HFFc6 (cell line): ENCODE measurements at places on chromosomes 7 and 10.
A peak's percentile ranks its signal among the peaks of the same experiment; 100 is the strongest.

DNA sequence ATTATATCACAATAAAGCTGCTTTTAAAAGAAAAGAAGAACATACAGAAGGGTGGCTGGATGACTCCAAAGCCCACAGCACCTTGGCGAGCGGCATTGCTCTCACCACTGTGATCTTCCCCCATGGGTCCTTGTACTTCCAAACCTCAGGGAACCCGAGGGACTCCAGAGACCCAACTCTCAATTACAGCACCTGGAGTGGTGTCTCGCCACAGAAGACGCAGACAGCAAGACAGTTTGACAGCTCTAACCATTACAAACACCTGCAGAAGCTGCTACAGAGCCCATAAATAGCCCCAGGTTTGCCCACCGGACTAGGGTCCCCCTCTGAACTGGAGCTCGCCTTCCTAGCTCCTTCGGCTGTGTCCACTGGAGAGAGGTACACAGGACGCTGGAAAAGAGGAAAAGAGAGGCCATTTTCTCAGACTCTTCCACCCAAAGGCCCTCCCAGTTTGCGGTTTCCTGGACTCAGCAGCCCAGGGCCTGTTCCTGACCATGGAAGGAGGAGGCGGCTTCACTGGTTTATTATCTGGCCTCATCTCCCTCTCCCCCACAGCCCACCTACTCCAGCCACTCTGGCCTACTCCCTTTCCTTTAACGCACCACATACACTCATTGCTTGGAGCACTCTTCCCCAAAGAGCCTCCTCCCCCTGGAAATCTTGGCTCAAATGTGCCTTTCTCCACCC lies 1.9 kb downstream of the PIK3AP1 start:
- no peak for DNase-seq

GRCh38 chr10:124562425-124563060 lies 100.9 kb downstream of the LHPP start:
- DNase-seq = peak; percentile 13

DNA sequence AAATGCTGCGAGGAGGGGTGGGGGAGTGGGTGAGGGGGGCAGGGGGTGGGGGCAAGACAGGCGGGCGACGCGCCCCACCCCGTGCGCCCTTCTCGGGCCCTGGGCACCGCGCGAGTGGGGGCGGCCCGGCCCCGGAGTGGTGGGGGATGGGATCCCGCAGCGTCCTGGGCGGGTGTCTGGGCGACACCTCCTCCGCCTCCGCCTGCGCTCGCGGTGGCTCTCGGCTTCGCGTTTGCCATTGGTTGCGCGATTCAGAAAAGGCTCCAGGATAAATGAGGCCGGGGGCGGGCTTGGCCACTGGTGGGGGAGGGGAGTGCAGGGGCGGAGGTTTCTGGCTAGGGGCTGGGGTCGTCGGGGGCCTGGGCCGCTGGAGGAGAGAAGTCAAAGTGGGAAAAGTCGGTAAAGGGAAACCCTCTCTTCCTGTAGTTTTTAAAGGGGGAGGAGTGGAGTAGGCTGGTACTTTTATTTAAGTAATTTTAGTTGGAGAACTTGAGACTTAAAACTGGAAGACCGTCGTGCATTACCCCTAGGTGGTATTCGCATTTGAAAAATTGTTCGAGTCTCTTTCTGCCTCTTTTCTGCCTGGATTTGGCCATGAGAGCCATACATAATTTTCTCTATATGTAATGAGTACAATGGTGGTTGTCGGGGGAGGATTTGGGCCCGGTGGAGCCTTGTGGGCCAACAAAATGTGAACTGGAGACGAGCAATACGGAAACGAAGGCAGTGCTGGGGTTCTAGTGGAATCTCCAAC lies 992 bp upstream of the IGF2BP3 start:
- peak; percentile 53 for DNase-seq

- no peak for DNase-seq
These were observed 78.8 kb downstream of the PDE1C start for GRCh38 chr7:31991406-31991805.

- DNase-seq = no peak
These were observed 62.5 kb downstream of the NKX6-2 start for GRCh38 chr10:132723330-132723970.

GRCh38 chr10:8311526-8312070 lies 257.1 kb downstream of the GATA3 start:
- DNase-seq = no peak

- no peak for DNase-seq
These were observed 27.7 kb downstream of the MET start for GRCh38 chr7:116699722-116700120.

- DNase-seq = no peak
These were observed 178.6 kb downstream of the EMX2 start for GRCh38 chr10:117720931-117721835.

DNA sequence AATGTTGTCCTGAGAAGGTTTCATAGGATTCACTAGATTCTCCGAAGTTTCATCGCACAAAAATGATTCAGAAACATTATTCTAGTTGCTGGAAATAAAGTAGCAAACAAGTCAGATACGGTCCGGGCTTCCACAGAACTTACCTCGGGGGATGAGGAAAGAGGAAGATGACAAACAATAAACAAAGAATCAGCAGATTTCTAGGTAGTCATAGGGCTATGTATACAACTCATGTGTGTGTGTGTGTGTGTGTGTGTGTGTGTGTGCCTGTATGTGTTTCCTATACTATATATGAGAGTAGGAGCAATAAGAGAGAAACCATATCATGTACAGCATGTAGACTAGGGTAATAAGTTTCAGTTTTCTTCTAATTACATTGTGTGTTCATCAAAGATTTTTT lies 16.5 kb downstream of the TMEM236 start:
- no peak for DNase-seq

GRCh38 chr10:34049887-34050286 lies 715.4 kb upstream of the NRP1 start:
- DNase-seq = no peak

DNA sequence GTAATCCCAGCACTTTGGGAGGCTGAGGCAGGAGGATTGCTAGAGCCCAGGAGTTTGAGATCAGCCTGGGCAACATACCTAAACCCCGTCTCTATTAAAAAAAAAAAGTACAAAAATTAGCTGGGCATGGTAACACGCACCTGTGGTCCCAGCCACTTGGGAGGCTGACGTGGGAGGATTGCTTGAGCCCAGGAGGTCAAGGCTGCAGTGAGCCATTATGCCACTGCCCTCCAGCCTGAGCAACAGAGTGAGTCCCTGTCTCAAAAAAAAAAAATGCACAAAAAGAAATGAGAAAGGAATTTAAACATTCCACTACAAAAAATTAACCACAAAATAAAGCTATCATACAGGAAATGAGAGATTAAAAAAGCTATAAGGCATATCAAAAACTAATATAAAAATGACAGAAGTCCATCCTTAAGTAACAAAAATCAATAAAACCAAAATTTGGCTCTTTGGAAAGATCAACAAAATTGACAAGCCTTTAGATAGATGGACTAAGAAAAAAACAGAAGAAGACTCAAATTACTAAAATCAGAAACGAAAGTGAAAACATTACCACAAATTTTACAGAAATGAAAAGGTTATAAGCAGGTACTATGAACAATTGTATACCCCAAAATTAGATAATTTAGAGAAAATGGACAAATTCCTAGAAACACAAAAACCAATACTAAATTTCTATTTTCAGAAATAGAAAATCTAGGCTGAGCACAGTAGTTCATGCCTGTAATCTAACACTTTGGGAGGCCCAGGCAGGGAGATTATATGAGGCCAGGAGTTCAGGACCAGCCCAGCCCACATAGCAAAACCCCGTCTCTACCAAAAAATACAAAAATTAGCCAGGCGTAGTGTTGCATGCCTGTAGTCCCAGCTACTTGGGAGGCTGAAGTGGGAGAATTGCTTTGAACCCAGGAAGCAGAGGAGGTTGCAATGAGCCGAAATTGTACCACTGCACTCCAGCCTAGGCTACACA lies 42.4 kb upstream of the NANOS1 start:
- DNase-seq = no peak

- no peak for DNase-seq
These were observed 875.8 kb upstream of the KCND2 start for GRCh38 chr7:119397156-119397555.

DNA sequence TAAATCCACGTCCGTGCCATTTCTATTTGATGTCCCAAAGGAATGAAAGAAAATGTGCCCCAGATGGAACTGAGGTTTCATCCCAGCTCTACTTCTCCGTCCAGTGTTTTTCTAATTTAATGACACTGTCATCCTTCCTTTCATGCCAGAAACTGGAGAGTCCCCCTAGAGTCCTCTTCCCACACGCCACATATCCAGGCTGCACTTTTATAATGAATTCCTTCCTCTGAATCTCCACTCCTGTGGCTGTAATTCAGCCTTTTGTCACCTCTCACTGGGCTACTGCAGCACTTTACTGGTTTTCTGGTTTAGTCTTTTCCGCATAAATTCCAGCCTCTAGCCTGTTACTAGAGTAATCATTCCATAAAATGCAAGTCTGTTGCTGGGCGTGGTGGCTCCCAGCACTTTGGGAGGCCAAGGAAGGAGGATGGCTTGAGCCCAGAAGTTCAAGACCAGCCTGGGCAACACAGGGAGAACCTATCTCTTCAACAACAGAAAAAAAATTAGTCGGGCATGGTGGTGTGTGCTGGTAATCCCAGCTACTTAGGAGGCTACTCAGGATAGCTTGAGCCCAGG lies 142.6 kb upstream of the RHEB start:
- DNase-seq = no peak

- DNase-seq = no peak
These were observed 2.2 kb upstream of the CLEC5A start for GRCh38 chr7:141949021-141949420.

DNA sequence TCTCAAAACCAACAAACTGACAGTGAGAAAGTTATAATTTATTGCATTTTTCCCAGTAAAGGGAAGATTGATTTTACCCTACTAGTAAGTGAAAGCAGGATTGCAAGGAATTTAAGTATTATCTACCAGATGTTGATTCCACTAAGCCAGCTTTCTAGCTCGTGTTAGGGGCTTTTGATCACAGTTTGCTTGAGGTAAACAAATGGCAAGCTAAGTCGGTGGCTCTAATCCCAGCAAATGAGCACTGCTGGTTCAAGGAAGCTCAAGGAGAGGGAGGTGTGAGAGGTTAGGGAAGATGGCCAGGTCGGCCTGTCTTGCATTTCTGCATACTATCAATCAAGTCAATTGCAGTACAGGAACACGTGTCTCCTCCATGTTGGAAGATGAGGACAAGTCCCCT lies 448.7 kb upstream of the POM121L12 start:
- no peak for DNase-seq

- DNase-seq = peak; percentile 18
These were observed 62.7 kb downstream of the KAT6B start for GRCh38 chr10:74888962-74889661.

DNA sequence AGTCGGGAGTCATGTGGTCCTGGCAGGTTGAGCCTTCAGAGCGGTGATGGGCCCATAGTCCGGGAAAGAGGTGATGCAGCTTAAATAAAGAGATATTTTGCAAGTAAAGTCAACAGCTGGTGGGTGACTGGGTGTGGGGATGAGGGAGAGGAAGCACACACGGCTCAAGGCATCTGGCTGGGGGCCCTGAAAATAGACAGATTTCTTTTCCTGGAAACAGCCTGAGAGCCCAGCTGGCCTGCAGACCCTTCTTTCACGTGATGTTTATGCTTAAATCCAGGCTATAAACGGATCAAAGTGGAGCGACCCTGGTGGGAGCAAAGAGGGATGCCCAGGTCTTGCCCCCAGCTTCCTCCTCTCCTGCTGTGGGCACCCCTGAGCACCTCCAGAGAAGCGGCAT lies 149.1 kb downstream of the TEX36 start:
- DNase-seq = no peak

- no peak for DNase-seq
These were observed 37.8 kb upstream of the GARS1 start for GRCh38 chr7:30556840-30557239.

DNA sequence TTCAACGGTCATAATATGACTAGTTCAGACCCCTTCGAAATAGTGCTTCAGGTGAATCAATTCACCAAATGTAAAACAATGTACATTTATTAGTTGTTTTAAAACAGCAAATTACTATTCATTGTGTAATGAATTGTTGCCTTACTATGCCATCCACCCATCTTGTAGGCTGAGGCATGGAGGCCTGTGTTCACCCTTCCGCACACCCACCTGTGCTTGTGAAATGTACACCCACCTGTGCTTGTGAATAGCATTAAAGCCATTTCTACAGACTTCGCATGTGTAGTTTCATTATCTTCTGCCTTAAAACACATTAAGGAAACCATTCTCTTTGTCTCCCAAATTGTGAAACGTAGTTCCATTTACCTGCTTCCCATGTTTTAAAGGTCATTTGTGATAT lies 16.8 kb downstream of the CLRN3 start:
- DNase-seq = no peak

DNA sequence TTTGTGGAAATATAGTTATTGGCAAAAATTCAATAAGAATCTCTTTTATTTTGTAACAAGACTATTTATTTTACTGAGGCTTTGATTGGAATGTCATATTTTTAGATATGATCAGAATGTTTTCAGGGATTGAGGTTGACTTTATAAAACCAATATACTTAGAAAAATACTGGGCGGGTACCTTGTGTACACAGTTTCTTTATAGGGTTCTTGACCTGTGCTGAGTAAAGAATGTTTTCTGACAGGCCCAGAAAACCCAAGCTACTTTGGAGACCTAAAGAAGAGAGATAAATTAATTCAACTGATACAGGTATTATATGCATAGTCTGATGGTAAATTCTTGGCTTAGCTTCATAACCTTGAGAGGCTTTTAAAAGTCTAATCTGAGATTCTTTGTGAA lies 23.9 kb upstream of the SPAM1 start:
- no peak for DNase-seq

DNA sequence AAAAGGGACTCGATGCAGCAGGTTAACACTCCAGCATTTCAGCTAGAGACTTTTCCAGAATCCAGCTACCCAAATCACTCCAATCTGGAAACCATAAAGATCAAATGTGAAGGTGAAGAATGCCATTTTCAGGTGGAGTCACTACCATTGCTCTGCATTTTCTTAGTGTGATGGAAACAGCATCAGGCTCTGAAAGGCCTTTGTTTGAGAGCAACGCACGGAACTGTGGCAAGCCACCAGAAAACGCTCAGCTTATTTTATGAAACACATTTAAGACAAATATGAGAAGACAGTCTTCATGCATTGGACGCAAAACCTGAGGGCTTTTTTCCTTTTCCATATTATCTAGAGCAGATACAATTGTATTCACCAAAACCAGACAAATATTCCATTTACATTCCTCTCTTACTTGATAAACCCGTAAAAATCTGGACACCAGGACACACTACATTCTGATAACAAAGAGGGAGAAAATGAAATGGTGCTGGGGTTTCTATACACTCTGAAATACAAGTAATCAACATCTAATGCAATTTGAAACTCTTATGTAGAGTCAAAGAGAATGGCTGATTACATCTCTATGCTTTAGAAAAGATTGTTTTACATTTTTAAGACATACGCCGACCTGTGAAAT lies 99.1 kb downstream of the NRP1 start:
- DNase-seq = no peak

DNA sequence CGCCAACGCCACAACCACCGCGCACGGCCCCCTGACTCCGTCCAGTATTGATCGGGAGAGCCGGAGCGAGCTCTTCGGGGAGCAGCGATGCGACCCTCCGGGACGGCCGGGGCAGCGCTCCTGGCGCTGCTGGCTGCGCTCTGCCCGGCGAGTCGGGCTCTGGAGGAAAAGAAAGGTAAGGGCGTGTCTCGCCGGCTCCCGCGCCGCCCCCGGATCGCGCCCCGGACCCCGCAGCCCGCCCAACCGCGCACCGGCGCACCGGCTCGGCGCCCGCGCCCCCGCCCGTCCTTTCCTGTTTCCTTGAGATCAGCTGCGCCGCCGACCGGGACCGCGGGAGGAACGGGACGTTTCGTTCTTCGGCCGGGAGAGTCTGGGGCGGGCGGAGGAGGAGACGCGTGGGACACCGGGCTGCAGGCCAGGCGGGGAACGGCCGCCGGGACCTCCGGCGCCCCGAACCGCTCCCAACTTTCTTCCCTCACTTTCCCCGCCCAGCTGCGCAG lies 424 bp downstream of the EGFR start:
- DNase-seq = no peak
